Mesendoderm (in vitro differentiated cells): ENCODE measurements at places on chromosomes 16 and 17.

GRCh38 chr16:84314814-84315213 lies 20.1 kb downstream of the WFDC1 start:
- DNase-seq = no peak

DNA sequence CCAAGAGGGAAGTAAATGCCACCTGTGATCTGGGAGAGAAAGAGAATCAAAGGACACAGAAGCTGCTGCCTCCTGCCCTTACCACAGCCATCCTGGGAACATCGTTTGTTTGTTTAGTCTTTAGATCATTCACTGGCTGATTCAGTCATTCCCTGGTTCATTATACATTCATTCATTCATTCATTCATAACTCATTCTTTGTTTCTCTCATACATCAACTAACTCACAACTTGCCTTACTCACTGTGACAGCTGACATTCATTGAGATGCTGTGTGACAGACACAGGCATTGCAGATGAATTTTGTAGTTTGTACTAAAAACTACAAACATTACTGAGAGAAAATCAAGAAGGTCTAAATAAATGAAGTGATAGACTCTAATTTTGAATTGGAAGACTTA lies 291.0 kb upstream of the TNRC6C start:
- no peak for DNase-seq

- no peak for DNase-seq
These were observed 31.0 kb downstream of the CPNE2 start for GRCh38 chr16:57123216-57123973.

DNA sequence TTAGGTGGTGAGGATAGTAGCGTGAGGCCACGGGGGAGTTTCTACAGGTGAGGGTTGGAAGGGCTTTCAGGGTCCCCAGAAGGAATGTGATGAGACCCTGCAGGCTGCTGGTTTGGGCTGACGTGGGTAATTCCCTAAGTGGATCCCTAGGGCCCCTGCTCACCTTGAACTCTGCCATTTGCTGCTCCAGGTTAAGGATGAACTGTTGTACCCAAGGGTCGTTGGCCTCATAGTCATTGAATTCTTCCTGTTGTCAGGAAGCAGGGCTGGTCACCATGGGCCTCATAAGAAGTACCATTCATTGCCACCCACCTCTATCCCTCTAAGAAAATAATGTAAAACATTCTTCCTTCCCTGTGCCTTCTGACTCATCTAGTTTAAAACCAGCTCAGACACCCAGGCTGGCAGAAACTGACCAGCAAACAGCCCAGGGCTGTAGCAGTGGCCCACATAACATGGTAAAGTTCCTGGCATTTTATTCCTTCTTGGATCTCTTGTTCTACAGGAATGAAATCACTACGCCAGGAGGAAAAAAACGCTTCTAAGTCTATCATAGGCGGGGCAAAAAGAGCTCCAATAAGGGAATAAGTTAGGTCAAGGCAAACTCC lies 27.6 kb downstream of the FCSK start:
- DNase-seq = no peak

GRCh38 chr17:57286399-57287105 lies 30.2 kb downstream of the MSI2 start:
- DNase-seq = no peak

- DNase-seq = no peak
These were observed 142.8 kb downstream of the AXIN2 start for GRCh38 chr17:65418622-65419021.

DNA sequence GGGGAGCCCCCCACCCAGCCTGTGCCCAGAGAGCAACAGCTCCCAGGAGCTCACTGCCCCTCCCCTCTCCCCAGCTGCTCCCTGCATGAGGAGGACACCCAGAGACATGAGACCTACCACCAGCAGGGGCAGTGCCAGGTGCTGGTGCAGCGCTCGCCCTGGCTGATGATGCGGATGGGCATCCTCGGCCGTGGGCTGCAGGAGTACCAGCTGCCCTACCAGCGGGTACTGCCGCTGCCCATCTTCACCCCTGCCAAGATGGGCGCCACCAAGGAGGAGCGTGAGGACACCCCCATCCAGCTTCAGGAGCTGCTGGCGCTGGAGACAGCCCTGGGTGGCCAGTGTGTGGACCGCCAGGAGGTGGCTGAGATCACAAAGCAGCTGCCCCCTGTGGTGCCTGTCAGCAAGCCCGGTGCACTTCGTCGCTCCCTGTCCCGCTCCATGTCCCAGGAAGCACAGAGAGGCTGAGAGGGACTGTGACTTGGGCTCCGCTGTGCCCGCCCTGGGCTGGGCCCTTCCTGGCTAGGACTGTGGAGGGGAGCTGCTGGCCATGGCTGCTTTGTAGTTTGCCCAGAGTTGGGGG lies 584 bp downstream of the TCAP start:
- DNase-seq = no peak

GRCh38 chr16:54418903-54419302 lies 132.3 kb upstream of the IRX3 start:
- DNase-seq = no peak

- DNase-seq = no peak
These were observed 22.5 kb upstream of the MEAK7 start for GRCh38 chr16:84526794-84527531.

GRCh38 chr17:19372439-19372838 lies 5.9 kb upstream of the MAPK7 start:
- DNase-seq = no peak

- no peak for DNase-seq
These were observed 520.8 kb downstream of the GRIN2A start for GRCh38 chr16:9661336-9662017.

DNA sequence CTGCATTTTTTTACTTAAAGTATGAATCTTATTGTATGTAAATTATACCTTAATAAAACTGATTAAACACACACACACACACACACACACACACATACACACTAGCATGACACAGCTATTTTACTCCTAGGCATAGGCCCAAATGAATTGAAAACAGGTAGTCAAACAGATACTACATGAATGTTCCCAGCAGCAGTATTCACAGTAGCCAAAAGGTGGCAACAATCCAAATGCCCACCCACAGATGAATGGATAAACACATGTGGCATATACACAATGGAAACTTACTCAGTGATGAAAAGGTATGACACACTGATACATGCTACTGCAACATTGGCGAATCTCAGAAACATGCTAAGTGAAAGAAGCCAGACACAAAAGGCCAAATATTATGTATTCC lies 223.5 kb downstream of the CYB561 start:
- DNase-seq = peak; percentile 8

- DNase-seq = no peak
These were observed 71.2 kb upstream of the CDYL2 start for GRCh38 chr16:80875616-80876015.
